Left ventricle myocardium superior (tissue), 1 donor: ENCODE measurements at places on chromosomes 11 and 22.

DNA sequence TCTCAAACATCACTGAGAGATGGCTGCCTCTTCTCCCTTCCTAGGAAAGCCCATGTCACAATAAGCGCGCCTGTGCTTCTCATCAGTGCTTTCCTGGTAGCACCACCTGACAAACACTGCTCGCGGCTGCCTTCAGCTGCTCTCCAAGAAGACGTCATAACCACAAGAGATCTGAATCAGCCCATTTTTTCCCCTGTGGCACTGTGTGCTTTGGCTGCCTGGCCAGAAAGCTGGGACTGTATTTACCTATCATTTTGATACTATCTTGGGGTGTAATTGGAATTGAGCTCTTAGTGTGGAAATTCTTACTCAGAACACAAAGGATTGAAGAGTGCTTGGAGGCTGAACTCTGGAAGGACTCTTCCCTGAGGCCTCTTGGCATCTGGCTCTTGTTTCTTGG is 50.3 kb upstream of the EHF start:
- no peak for DNase-seq

DNA sequence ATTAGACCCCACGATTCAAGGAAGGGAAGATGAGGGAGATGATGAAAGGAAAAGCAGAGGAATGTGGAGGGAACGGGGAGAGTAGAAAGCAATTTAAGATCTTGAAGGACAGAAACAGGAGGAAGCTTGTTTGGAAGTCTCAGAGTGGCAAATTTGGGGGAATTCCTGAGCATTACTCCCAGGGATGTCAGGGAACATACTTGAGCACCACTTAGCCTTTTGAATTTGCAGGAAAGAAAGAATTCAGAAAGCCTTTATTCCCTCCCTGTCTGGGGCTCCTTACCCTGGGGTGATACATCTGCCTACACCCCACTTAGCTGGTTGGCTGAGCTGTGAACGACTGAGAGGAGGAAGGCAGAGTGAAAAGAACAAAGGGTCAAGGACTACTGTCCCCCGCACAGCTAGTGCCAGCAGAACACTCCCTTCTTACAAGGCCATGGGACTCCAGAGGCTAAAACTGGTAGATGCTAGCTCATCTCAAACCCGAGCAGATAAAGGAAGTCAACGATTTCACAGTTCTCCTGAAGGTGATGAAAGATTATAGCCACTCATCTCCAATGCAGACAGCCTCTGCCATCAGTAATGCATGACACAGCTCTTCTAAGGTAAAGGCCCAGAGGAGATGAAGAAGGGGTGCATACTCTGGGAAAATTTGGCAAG is 84.0 kb upstream of the AKIP1 start:
- DNase-seq, result no peak

- DNase-seq, result no peak
Observed at GRCh38 chr11:66349084-66349386, 1.6 kb upstream of the B4GAT1 start.

DNA sequence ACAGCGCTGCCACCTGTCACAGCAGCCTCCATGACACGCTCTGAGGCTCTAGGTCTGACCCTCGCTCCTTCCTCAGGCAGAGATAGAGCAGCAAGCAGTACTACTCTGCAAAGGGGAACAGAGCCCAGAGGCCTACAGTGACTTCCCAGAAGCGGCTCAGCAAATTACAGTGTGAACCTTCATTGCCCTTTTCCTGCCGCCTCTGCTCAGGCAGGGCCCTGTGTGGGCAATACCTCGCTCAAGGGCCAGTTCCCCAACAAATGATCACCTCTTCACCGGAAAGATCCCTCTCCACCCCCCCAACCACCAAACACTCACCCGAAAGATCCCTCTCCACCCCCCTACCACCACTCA is 12.3 kb downstream of the KIAA0930 start:
- DNase-seq, result no peak

DNA sequence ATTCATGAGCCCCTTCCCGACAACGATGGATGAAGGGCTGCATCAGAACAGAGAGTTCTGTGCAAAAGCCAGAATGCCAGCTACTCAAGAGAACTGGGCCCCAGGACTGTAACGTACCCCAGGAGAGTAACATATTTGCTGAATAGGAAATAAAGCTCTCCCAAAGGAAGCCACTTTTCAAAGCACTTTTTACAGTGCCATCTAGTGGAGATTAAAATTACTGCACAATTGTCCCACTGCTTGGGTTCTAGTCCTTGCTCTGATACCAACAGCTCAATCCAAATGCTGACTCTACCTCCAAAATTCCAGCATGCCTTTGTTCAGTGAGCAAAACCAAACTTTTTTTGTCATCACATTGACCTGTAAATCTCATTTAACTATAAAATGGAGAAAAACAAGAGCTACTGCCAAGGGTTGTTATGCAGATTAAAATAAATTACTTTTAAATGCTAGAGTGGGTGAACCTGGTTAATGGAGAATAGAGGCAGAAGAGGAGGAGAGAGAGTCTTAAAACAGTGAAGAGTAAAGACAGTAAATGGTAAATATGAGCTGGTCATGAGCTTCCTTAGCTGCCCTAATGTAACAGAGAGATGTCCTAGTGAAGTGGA is 87.6 kb upstream of the FSHB start:
- DNase-seq, result no peak

GRCh38 chr22:23125512-23126103 is 16.2 kb downstream of the RSPH14 start:
- peak; percentile 16 for DNase-seq

GRCh38 chr11:117878939-117879475 is 2.5 kb upstream of the FXYD6 start:
- no peak for DNase-seq

- no peak for DNase-seq
Observed at GRCh38 chr11:132154781-132155180, 784.4 kb downstream of the NTM start.

- no peak for DNase-seq
Observed at GRCh38 chr11:72030472-72031045, 31.9 kb downstream of the IL18BP start.
